ENCODE measurements at places on chromosomes 1 and 21.

- no peak for DNase-seq
Observed at GRCh38 chr1:193926956-193927355, 740.5 kb upstream of the B3GALT2 start.

GRCh38 chr1:244881552-244882280 lies 17.4 kb upstream of the HNRNPU start:
- DNase-seq: no peak

GRCh38 chr1:2107586-2108212 lies 57.5 kb downstream of the PRKCZ start:
- no peak for DNase-seq

DNA sequence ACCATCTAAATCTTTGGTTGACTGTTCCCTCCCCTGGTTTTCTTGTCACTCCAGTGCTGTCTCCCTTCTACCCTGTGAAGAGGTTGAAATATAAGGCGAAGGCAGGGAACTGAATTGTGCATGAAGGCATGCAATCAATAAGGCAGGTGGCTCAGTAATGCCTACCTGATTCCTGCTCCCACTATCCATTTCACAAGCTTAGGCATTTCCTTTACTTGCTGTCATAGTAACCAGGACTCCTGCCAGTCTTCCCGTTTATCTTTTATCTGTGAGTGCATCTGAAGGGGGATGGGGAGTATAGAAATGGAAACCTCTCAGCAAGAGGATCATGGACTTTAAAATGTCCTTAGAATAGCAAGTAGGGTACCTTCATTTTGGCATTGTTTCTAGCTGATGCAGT lies 40.5 kb downstream of the MRPS6 start:
- peak; percentile 43 for DNase-seq

DNA sequence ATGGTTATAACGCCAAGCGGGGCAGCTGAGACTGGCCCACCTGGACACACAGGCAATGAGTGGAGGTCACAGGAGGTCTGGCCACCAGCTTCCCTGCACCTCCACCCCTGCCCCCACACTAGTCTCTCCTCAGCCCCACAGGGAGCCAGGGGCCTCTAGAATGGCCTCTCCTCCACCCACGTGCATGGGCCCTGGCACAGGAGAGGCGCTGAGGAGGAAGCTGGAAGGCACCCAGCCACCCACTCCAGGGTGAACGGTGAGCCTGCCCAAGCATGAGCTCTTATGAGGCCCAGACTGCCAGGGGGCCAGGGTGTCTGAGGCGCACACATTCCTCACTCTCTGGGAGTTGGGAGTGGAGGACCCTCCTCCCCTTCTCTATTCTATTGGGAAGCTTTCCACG lies 22.2 kb downstream of the LRP8 start:
- DNase-seq: peak; percentile 96

- DNase-seq: no peak
Observed at GRCh38 chr1:111302374-111302773, 11.7 kb downstream of the CHIA start.

DNA sequence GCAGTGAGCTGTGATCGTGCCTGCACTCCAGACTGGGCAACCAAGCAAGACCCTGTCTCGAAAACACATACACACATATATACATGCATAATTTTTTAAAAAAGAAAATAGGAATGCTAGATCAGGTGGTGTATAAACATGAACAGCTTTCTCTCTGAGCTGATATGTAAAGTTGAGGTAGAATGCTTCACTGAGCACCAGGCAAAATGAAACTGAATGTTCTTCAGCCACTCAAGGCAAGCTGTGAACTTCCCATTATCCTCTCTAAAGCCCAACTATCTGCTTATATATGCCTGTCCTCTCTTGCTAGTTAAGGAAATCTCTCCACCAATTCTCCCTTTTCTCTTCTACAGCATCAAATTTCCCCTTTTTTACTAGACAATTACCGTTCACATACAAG lies 93.0 kb downstream of the NUF2 start:
- no peak for DNase-seq

GRCh38 chr1:89065079-89065868 lies at the start of gene GBP1:
GBP1 (minus strand) TSS chr1:89065208; CDS start chr1:89063234, 1,974 bp downstream.
- DNase-seq: peak; percentile 68

- DNase-seq: no peak
Observed at GRCh38 chr1:161482610-161483009, 22.6 kb upstream of the FCGR2A start.

DNA sequence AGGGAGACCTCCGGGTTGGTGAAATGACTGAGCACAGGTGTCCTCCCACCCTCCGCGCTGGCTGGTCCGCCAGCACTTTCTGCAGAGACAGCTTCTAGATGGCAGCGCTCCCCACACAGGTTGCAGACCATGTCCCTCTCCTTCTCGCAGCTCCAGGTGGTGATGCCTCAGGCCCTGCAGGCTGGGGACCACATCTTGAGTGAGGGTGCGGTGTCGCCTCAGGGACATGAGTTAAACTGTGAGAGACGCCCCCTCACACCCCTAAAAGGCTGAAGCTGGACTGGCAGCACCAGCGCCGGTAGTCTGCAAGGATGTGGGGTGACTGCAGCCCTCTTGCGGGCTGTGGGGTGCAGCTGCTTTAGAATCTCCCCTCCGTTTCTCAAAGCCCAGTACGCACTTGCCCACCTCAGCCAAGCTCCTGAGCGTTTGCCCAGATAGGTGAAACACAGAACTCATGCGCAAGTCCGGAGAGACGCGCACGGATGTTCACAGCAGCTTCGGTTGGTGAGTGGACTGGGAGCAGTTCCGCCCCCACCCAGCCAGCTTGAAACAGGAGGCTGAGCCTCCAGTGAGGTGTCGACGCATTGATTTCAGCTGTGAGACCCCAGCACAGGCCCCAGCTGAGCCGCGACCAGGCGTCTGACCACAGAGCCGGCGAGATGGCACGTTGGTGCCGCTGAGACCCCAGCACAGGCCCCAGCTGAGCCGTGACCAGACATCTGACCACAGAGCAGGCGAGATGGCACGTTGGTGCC lies 28.6 kb downstream of the COL6A1 start:
- no peak for DNase-seq

- DNase-seq: no peak
Observed at GRCh38 chr1:192741095-192741494, 67.7 kb upstream of the RGS2 start.

DNA sequence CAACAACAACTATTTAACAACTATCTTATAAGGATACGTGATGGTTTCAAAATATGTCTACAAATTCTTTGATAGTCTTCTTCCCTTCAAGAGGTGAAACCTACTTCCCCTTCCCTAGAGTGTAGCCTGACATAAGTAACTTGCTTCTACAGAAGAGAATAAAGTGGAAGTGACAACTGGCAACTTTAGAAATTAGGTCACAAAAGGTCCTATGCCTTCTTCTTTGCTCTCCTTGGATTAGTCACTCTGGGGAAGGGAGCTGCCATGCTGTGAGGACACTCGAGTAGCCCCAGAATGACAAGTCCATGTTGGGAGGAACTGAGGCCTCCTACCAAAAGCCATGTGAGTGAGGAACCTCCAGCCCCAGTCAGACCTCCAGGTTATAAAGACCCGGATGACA lies 19.2 kb downstream of the EFCAB14 start:
- no peak for DNase-seq

DNA sequence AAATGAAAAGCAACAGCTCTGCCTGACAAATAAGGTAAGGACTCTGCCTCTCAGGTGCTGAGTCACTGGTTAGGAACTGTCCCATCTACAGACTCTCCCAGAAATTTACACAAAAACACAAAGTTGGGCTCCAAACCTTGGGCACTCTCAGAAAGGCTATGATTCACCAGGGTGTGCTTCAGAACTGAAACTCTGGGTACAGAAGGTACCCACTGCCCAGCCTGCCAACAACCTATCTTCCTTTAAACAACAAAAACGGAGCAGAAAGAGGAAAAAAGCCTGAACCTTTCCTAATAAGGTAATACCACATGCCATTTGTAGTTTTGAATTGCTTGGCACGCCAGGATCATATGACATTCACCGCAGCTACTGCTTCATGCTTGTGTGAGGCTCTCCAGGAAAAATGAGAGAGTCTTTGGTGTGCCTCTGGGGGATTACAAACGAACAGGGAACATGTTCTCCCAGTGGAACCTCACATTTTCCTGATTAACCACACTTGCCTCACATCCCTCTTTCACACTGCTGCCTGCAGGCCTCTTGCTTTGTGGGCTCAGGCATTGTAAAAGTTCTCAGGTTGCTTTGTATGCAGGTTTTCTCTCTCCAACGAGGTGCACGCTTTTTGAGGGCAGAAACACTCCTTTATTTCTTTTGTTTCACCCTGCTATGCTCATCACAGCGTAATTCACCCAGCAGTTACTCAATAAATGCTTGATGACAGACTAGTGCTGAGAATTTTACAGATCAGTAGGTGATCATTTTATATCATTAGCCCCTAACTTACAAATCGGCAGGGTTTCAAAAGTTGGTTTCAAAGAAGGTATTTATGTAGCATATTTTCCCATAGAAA lies 65.1 kb downstream of the GADD45A start:
- DNase-seq: peak; percentile 75

- DNase-seq: no peak
Observed at GRCh38 chr21:32340863-32341848, 42.5 kb downstream of the MRAP start.

GRCh38 chr21:45093035-45093532 lies 18.7 kb downstream of the ADARB1 start:
- no peak for DNase-seq

GRCh38 chr1:182724215-182724614 lies 39.8 kb upstream of the RGS8 start:
- no peak for DNase-seq

- DNase-seq: no peak
Observed at GRCh38 chr21:41836166-41837015, 42.8 kb downstream of the PRDM15 start.

DNA sequence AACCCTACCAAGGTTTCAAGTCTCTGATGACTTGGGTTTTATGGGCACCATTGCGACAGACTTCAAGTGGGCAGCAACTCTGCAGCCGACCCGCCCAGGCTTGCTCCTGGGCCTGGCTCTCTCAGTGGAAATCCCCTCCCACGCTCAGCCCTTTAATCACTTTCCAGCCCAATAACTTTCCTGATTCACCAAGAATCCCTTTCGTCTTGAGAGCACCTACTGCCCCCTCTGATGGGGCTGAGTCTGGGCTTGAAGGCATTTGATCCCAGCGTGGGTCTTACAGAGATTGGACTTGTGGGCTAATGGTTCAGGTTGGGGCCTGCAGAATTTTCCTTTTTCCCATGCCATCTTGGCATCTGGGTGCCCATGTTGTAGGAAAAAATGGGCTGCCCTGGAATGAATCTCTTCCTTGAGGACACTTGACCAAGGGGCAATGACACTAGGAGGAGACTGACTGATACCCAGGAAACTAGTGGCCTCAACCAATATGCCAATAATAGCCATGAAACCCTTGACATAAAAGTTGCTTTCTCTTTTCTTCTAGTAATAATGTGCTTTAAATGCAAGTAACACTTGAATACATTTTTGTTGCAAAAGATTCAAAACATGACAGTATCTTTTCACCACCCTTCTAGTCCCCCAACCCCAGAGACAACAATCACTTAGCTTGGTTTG lies 7.8 kb upstream of the PHLDA3 start:
- DNase-seq: no peak

DNA sequence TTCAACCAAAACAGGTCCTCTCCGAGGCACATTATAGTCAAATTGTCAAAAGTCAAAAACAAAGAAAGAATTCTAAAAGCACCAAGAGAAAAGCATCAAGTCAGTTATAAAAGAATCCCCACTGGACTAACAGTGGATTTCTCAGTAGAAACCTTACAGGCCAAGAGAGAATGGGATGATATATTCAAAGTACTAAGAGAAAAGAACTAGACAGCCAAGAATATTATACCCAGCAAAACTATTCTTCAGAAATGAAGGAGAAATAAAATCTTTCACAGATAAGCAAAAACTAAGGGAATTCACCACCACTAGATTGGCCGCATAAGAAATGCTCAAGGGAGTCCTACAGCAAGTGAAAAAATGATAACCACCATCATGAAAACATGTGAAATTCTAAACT lies 16.1 kb downstream of the OLFML3 start:
- no peak for DNase-seq

DNA sequence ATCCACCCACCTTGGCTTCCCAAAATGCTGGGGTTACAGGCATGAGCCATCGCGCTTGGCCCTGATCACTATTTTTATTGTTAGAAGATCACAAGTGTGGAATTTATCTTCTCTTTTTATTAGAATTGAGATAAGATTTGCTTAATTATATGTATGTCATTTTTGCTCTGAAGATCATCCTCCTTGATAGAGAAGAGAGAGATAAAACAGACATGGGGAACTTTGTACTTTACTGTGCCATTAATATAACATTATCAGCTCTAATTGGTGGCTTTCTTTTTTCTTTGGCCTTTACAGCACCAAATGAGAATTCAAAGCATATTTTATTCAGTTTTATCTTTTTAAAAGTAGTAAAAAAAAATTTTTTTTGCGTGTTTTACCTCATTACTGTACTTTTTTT lies 46.8 kb downstream of the SCP2 start:
- DNase-seq: no peak

DNA sequence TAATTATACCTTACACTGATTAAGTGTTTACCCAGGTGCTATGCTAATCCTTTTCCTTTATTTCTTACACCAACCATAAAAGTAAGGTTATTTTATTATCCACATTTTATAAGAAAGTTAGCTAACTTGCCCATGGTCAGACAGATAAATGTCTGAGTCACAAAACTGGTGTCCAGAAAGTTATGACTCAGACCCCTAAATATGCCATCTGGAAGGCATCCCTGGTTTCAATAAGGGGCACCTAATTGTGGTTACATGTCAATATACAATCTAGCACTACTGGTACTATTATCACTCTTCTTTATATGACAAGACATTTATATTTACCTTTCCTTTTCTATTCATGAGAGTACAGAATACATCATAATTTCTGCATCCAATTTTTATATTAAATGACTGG lies 496.5 kb upstream of the ADGRL2 start:
- no peak for DNase-seq

GRCh38 chr1:179103999-179104398 lies 22.1 kb downstream of the TOR3A start:
- DNase-seq: no peak

- DNase-seq: peak; percentile 15
Observed at GRCh38 chr1:159211331-159212136, 6.9 kb downstream of the ACKR1 start.

- DNase-seq: no peak
Observed at GRCh38 chr1:79262745-79263258, 256.3 kb upstream of the ADGRL4 start.

DNA sequence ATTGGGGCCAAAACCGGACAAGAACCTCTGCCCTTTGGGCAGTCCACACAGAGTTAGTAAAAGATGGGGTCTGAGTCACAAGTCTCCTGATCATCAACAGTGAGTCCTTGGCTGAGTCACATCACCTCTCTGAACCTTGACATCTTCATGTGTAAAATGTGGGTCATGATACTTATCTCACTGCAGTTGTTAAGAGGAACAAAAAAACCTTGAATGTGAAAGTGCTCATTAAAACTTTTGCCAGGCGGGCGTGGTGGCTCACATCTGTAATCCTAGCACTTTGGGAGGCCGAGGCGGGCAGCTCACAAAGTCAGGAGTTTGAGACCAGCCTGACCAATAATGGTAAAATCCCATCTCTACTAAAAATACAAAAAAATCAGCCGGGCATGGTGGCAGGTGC lies 15.7 kb downstream of the S100A16 start:
- no peak for DNase-seq
